COR-L47 (cell line): ENCODE measurements at places on chromosomes 12 and 14.

- no peak for DNase-seq
These were observed 57.3 kb downstream of the ACACB start for GRCh38 chr12:109173443-109174240.

- DNase-seq, result no peak
These were observed 62.6 kb downstream of the DIO3 start for GRCh38 chr14:101623685-101624444.

- no peak for DNase-seq
These were observed 735 bp downstream of the RNASE6 start for GRCh38 chr14:20781803-20782202.

- no peak for DNase-seq
These were observed 682 bp downstream of the KIAA0586 start for GRCh38 chr14:58428118-58428683.

GRCh38 chr14:89746654-89747053 lies 207.9 kb downstream of the EFCAB11 start:
- no peak for DNase-seq

GRCh38 chr12:132110677-132111076 lies 33.4 kb downstream of the DDX51 start:
- DNase-seq, result no peak

DNA sequence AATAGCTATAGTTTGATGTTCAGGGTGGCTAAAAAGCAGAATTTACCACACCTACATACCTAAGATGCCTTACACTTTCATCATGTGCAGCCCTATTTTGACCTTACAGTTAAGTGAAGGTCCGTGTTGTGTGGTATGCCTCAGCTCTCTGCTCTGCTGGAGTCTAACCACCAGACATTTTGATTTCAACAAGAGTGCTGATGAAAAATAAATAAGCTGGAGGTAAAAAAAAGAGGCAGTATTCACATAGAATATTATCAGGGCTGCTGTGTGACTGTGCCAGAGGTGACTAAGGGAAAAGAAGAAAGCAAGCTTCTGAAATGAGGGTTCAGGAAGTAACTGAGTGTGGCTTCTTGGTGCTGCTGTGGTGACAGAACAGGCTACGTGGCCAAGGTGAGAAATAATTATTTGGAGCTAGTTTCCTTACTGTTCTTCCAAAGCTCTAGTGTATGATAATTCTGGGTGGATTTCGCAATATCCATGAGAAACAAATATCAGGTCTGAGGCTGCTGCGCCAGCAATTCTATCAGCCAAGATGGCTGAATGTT lies 188.8 kb downstream of the STXBP6 start:
- no peak for DNase-seq

DNA sequence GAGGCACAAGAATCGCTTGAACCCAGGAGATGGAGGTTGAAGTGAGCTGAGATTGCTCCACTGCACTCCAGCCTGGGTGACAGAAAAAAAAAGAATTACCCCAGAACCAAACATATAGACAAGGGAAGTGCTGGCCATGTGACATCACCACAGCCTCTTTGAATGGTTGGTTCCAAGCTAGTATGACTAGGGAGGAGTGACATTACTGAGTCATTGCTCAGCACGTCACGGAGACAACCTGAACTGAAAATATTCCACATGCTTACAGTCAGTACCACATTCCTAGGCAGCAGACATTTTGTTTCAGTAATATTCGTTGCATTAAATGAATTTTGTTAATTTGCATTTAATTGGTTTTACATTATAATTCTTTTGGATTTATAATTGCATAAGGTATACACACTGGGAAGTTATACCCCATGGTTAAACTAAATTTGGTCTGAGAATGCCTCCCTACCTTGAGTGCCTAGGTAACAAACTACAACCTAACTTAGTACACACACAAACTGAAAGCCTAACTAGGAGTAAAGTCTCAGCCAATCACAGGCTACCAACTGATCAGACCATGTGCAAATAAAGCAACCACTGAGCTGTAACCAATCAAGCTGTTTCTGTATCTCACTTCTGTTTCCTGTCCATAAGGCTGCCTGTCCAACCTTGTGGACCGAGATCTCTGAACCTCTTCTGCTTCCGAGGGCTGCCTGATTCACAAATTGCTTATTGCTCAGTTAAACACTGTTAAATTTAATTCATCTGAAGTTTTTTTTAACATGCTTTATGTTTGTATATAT lies 164.4 kb downstream of the CAND1 start:
- DNase-seq, result no peak

- DNase-seq, result no peak
These were observed 24.5 kb downstream of the SLC16A7 start for GRCh38 chr12:59620326-59620725.

DNA sequence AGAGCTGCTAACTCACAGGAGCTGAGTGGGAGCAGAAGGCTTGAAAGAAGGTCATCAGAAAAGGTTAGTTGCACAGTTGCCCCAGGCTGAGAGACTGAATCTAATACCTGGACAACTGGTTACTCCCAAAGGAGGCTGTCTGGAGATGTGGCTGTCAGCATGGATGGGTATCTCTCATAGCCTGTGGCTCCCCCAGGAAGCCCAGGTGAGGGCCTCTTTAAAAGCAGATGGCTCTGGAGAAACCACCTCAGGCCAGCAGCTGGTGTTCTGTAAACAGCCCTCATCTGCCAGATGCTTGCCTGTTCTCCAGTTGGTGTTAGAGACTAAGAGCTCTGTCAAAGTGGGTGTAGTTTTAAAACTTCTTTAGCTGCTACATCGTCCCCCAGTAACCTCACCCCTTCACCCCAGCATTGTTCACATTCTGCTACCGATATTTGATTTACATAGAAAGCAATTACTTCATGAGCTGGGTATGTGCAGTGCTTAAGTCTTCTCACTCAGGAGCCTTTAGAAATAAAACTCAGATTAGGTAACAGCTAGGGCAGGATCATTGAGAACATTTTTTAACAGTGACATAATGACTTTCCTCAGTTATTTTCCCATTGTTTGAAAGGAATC lies 25.8 kb downstream of the DACT1 start:
- peak; percentile 69 for DNase-seq

DNA sequence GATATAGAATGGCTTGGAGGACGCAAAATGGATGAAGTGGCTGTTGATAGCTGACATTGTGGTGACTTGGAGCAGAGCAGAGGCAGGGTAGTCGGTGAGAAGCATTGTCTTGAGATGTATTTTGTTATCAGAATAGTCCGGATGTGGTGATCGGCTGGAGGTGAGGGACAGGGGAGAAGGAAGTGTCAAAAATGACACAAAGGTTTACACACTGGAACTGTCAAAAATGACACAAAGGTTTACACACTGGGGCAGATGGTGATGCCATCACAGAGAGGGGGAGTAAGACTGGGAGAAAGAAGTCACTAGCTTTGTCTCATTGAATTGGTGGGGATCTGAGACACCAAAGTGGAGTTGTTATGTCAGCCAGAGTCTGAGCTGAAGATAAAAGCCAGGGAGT lies 30.1 kb downstream of the CDKL1 start:
- no peak for DNase-seq

- no peak for DNase-seq
These were observed 72.9 kb upstream of the KRAS start for GRCh38 chr12:25323581-25323982.

- DNase-seq, result no peak
These were observed 1.5 kb downstream of the NPFF start for GRCh38 chr12:53505555-53506449.

- DNase-seq, result no peak
These were observed 64.5 kb downstream of the SPTB start for GRCh38 chr14:64815257-64815656.

DNA sequence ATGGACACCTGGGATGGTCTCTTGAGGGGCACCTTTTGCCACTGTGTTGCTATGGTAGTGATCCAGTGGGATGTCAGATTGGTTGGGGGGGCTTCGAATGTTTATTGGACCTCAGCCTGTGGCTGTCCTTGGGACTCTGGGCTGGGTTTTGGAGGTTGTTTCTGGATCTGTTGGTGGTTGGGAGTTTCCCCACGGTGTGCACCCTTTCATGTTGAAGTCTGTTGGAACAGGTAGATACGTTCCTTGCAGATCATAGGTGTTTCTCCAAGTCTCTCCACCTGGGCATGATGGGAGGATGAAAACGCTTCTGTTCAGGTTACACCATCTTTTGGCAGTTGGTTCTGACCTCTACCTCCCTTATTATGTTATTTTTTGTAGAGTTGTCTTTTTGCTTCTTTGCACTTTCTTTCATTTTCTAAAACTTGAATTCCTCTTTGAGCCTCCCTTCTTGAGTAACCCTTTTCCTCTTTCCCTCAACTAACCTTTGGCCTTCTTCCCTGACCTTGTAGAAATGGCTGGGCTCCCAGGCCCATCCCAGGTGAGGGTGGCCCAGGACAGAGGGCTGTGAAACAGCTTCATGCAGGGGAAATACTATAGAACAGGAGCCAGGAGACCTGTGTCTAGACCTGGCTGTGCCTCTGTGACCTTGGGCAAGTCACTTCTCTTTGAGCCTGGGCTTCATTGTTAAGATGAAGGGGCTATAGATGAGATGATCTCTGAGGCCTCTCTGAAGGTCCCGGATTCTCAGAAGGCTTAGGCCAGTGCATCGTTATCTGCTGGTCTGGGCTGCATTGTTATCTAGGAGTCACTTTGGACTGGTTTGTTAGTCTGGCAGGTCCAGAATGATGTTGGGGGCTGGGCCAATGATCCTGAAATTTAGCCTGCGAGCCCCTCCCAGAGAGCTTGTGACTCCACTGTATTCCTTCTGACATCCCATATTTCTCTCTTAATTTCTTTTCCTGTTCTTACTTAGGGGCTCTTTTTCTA lies 2.0 kb downstream of the ATN1 start:
- DNase-seq, result no peak

DNA sequence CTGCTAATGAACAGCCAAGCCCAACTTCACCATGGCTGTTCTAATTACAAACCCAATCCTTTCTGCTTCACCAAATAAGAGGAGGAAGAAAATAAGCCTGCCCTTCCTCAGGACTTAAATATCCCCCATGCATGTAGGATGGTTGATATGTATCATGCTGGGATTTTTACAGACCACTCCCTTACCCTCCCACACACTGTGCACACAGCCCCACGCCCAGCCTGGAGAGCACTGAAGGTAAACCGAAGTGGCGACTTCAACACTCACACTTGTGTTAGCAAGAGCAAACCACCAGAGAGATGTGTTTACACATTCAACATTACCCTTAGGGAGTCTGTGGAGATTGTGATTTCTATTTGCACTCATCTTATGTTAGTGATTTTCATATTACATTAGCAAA lies 241.2 kb downstream of the EGLN3 start:
- DNase-seq, result peak; percentile 2

- no peak for DNase-seq
These were observed 10.4 kb upstream of the SAMD4A start for GRCh38 chr14:54556535-54556934.

- DNase-seq, result no peak
These were observed 476.6 kb downstream of the RMST start for GRCh38 chr12:97939156-97939555.

GRCh38 chr14:51185180-51185579 lies 54.9 kb upstream of the TMX1 start:
- DNase-seq, result no peak

DNA sequence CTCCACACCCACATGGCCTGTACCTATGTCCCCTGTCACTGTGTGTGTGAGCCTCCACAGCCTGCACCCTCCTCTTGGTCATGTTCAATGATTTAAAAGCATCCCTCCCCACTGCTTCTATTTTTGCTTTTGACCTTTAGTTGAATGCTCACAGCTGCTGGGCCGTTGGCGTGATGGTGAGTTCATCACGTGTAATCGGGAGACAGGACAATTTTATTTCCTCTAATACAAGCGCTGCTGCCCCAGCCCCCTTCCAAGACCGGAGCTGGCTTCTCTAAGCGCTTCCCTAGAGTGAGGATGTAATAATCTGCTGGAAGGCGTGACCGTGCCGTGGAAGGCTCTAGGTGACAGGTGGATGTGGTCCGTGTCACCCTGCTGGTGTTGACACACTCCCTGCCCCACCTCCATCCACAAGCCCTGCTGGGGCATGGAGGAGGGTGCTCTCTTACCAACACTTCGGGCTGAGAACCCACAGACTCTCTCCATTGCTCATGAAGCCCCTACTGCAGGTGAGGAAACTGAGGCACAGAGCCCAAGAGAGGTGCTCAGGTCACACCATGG lies 25.4 kb downstream of the CCDC85C start:
- DNase-seq, result no peak

DNA sequence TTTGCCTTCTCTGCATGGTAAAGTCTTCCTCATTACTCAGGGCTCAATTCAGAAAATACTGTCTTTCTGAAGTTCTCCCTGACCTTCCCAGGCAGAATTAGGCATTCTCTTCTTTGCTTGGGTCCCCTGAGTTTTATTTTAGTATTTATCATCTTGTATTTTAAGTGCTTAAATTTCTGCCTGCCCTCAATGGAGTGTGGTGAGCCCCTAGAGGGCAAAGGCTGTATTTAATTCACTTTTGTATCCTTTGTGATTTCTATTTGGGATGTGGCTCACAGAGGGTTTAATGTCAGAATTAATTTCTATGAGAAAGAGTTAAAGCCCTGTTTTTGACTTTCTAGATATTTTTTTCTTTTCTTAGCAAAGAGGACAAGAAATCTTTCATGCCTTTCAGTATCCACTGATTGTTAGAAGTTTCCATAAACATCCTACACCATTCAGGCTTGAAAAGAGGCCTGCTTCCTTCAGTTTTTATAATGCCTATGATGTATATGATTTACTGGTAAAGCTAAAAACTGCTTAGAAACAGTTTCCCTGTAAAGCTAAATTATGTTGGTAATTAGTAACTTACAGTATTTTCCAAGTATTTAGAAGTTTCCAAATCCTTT lies 55.6 kb upstream of the PTPRB start:
- DNase-seq, result peak; percentile 15

DNA sequence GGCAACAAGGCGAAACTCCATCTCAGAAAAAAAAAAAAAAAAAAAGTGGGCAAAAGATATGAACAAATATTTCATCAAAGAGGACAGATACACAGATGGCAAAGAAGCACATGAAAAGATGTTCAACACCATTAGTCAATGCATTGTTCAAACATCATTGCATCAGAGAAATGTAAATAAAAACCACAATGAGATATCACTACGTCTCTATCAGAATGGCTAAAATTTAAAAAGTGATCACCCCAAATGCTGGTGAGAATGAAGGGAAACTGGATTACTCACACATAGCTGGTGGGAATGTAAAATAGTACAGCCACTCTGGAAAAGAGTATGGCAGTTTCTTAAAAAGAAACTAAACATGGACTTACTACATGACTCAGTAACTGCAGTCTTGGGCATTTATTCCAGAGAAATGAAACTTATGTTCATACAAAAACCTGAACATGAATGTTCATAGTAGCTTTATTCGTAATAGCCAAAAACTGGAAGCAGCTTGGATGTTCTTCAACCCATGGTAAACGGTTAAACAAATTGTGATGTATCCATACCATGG lies 3.6 kb downstream of the L2HGDH start:
- DNase-seq, result no peak

GRCh38 chr12:11623382-11623781 lies 26.1 kb upstream of the ETV6 start:
- DNase-seq, result no peak

- DNase-seq, result no peak
These were observed 156.6 kb downstream of the FOXA1 start for GRCh38 chr14:37438444-37438843.

DNA sequence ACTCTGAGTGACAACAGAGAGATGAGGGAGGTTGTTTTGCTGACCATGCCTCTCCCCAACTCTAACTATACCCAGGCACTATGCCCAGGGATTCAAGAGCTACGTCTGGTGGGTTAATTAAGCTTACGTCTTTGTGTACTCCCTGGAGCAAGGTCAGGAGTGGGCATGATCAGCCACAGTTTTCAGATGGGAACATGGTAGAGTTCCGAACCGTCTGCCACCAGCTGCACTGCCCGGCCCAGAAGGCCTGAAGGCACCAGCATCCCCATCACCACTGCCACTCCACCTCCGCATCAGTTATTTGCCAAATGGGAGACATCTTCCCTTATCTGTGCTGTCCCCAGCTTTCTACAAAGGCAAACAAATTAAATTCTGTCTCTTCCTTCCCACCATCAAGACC lies 11.1 kb upstream of the GPX2 start:
- no peak for DNase-seq
